COR-L47 (cell line): ENCODE measurements at places on chromosomes 5 and 9.

DNA sequence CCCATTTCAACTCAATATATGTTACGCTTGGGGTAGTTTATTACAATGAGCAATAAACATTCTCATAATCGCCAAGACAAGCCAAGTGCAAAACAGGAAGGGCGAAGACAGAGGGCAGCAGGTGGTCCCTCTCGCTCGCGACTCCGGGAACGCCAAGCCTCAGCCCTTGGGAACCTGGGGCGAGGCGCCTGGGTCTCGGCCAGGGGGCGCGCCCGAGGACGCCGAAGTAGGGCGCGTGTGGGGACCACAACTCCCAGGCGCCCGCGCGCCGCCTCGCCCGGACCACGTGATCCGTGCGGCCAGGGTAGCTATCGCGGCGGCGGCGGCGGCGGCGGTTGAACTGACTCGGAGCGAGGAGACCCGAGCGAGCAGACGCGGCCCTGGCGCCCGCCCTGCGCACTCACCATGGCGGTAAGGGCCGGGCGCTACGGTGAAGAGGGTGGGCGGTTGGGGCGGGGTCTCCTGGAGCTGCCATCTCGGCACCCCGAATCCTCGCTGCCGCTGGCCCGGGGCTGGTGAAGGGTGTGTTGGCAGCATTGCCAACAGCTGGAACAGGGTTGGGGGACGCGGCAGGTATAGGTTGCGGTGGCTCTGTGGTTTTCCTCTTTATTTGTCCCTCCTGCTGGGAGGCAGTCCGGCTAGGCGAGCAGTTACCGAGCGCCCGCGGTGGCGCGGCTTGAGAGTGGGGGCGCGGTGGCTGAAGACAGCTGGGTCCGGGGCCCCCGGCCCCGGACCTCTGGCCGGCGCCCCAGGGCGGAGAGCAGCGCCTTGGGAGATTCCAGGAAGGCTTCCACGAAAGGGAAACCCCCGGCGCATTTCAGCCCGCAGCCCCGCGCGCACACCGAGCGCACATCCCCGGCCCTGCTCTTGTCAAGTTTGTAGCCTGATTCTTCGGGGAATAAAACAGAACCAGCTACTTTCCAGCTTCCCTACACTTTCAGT, at the start of gene SLC31A2:
SLC31A2 (plus strand) TSS at position 338 of the 942 bp plus-strand sequence; CDS start at position 406, 68 bp downstream.
- peak; percentile 85 for DNase-seq

DNA sequence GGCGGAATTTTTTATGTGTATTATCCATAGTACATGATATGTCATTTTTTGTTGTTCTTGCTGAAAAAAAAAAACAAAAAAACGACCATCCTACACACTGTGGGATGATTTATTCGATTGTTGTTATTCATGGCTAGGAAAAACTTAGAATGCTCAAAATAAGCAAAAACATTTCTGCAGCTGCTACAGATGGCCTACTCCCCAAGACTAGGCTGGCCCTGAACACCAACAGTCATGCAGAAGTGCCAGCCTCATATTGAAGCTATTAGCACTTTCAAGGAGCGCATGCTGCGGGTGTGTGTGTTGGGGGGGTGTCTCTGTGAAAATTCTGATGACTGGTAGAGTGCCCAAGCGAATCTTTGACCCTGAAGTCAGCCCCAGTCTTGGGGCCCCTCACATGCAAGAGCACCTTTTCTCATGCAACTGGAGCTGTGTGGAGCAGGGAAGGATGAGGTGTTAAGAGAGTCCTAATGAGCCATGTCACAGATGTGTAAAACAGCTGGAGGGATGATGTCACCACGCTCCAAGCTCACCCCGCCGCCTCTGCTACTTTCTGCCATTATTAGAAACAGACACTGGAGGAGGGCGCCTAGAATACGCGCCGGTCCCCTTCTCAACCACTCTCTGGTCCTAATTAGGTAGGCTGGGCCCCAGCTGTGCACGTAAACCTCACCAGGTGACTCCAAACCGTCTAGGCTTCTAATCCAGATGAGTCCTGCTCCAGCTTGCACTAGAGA, 61.0 kb upstream of the SMIM23 start:
- no peak for DNase-seq

DNA sequence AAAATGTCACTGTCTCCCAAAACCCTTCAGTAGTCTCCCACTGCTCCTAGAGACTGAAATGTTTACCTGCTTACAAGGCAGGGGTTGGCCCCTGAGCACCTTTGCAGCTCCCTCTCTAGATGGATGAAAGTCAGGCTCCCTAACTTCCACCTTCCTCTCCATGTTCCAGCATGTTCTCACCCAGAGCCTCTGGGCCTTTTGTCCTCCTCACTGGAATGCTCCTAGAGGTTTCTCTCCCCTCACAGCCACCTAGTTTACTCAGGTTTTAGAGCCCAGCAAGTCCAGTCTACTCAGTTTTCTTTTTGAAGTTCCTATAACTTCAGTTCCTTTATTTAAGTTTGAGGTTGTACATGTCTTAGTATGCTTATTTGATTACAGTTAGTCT, 815 bp upstream of the URM1 start:
- no peak for DNase-seq

DNA sequence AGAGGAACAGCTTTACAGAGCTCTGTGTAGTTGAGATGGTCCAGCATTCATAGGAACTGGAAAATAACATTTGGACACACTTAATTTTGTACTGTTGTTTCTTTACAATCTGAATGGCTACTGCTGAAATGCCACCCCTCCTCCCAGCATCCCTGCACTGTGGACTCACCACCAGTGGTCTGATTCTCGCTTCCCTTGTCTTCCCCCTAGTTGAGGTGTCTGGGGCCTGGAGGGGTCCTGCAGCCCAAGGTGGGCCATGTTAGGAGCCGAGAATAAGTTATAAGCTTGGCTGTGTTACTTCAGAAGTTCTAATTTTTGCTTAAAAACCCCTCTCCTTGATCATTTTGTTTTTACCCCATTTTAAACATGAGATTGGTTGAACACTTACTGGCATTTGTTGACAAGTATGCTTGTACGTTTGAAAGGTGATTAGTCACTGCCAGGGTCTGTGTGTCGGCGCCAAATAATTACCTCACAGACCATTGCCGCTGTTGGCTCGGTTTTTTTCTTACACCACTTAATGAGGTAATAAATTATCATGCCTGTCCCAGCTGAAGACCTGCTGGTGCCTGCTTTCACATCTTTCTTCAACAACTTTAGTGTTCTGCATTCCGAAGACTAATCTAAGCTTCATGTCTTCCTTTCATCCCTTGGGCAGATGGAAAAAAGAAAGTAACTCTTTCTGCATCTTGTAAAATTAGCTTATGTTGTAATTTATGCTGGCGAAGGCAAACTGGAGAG, 65.8 kb downstream of the MCCC2 start:
- DNase-seq = peak; percentile 44

- DNase-seq = no peak
Measured at GRCh38 chr9:37210737-37211523, 90.6 kb downstream of the ZCCHC7 start.

DNA sequence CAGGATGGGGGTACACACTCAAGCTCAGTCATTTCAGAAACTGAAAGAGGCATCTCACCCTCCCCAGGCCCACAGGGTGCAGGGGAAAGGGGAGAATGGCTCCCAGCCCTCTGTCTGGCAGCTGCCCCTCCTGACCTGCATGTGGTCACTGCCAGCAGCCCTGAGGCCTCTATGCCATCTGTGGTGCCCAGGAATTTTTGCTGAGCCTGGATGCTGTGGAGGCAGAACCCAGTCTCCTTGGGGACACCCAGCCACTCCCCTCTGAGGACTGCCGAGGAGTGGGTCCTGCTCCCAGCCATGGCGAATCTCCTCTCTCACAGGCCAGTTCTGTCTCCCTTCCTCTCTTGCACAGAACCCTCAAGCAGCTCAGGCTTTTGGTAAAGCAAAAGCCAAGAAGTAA, 104.0 kb upstream of the ALDH1B1 start:
- DNase-seq = no peak

GRCh38 chr9:126509718-126510117, 104.0 kb upstream of the LMX1B start:
- DNase-seq = no peak

- no peak for DNase-seq
Measured at GRCh38 chr9:131624636-131625507, 79.5 kb downstream of the PRRT1B start.

DNA sequence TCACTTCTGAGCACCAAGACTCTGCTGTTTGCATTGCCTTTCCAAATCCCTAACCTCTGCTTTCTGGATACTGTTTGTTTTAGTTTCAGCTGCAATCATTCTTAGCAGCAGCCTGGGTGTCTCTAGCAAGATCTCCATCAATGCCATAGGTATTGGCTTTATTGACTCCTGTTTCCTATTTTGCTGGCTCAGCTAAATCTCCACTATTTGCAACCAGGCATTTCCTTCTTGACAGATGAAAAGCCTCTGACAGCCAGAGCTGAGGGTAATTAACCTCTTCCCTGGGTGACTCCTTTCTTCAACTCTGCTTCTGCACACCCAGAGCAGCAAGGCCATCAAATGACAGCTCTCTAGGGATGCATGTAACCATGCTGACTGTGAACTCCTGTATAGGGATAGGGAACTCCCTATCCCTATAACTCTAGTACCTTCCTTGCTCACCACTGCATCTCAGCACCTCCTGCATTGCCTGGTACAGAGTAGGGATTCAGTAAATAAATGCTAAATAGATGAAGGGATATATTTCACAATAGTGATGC, 293.5 kb downstream of the TRIM32 start:
- no peak for DNase-seq

- no peak for DNase-seq
Measured at GRCh38 chr5:78002690-78003089, 226.6 kb upstream of the TBCA start.

DNA sequence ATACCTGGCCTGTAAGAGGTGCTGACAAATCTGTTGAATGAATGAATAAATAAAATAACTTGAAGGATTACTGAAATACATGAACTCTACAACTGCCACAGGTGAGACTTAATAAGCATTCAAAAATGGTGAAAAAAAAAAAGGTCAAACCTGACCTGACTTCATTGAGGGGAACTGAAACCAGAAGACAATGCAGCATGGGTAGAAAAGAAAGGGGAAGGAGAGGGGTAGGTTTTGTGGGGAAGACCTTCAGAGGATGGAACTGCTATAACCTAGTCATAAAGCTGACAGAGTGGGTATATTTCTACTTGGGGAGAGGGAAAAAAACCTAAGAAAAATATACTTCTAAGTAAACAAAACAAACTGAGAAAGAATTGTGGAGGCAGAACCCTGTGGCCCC, 56.6 kb downstream of the RASEF start:
- no peak for DNase-seq

- DNase-seq = no peak
Measured at GRCh38 chr5:88681211-88681803, 201.7 kb downstream of the MEF2C start.

- no peak for DNase-seq
Measured at GRCh38 chr9:115414561-115414960, 296.6 kb upstream of the TNC start.

DNA sequence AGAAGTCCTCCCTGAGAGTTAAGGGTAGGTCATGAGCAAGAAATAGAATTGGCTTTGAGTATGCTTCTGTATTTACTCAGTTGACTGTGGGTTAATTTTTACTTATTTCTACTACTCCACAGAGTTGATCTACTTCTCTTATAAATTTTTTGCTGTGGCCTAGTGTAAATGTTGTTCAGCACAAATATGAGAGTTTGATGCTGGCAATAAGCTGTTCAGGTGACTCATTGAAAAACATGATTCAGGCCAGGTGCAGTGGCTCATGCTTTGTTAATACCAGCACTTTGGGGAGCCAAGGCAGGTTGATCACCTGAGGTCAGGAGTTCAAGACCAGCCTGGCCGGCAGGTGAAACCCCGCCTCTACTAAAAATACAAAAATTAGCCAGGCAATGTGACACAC, 4.5 kb upstream of the CDK7 start:
- no peak for DNase-seq

- DNase-seq = no peak
Measured at GRCh38 chr5:95848701-95849100, 26.2 kb upstream of the GLRX start.

- no peak for DNase-seq
Measured at GRCh38 chr9:33263131-33264002, 1.1 kb downstream of the BAG1 start.

- no peak for DNase-seq
Measured at GRCh38 chr9:68876681-68877080, 137.2 kb downstream of the PRKACG start.

DNA sequence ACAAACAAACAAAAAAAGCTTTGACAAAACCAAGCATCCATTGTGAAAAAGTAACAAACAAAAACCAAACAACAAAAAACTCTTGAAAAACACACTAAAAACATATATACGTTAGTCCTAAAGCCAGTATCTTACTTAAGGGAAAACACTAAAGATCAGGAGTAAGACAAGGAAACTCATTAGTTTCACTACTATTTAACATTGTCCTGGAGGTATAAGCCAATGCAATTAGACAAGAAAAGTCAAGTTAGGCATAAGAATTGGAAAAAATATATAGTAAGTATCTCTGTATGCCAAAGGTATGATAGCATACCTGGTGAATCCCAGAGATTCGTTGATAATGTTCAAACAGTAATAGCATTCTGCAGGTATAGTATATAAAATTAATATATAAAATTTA, 21.8 kb upstream of the UBTD2 start:
- DNase-seq = no peak

- no peak for DNase-seq
Measured at GRCh38 chr5:178338750-178339144, 106.1 kb upstream of the PHYKPL start.

DNA sequence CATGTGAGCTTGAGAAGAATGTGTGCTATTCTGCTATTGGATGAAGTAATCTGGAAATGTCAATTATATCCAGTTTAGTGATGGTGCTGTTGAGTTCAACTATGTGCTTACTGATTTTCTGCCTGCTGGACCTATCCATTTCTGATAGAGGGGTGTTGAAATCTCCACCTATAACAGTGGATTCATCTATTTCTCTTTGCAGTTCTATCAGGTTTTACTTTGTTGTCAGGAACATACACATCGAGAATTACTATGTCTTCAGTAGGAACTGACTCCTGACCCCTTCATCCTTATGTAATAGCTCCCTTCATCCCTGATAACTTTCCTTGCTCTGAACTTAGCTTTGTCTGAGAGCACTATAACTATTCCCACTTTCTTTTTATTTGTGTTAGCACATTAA, 16.7 kb upstream of the CDC14B start:
- DNase-seq = no peak

- no peak for DNase-seq
Measured at GRCh38 chr5:6496207-6496584, 47.5 kb downstream of the UBE2QL1 start.

- peak; percentile 68 for DNase-seq
Measured at GRCh38 chr5:174323878-174324281, 278.4 kb downstream of the NSG2 start.
